NCI-H524 treated with DMSO at 0.1 percent for 48 hours (cell line): ENCODE measurements at places on chromosomes 4 and X.

GRCh38 chrX:78603908-78604307, 55.2 kb downstream of the RTL3 start:
- DNase-seq = no peak

- no peak for DNase-seq
Measured at GRCh38 chrX:14825851-14826250, 47.0 kb downstream of the FANCB start.

- no peak for DNase-seq
Measured at GRCh38 chr4:59063015-59063720, 1953.0 kb upstream of the IGFBP7 start.

DNA sequence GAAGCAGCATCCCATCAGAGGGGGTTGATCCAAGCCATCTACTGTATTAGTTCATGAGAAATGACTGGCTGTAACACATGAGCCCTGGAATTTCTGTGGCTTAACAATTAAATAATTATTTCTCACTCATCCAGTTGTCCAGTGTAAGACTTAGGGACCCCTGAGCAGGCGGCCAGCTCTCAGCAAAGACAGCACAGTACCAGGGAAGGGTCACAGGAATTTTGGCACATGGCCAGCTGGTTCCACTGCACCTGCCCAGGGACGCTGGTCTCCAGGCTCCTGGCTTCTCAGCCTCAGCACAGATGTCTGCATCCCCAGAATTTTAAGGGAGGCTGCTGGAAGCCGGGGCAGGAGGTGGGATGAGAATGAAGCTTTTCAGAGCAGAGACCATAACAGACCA, 93.7 kb upstream of the DHRSX start:
- no peak for DNase-seq
